ENCODE measurements at places on chromosomes 1 and 21. TPM values are rescaled to one million over a fixed set of nuclear protein-coding genes. Genes with fewer than 3 reads are reported as not detected.

The SPRR2D gene
- not detected for total RNA-seq

DNA sequence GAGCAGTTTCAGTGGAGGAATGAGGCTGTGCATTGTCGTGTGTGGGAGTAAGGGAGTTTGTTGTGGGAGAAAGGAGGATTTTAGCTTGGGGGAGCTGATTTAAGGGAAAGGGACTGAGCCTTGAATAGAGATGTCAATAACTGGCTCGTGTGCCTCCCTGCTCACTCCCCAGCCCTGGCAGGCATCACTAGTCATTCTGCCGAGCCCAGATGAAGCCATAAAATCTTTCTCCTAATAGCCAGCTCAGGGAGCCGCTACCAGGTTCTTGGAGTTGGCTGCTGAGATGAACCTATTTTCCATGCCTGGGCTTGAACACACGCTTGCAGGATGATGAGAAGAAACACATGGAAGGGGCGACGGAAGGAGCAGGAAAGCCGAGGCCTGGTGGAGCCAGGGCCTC lies 65.0 kb upstream of the POU3F1 start:
- H3K4me1 ChIP-seq, result no peaks in the 10 kb centered on the region
- no peaks in the 10 kb centered on the region for H3K27me3 ChIP-seq
- H3K36me3 ChIP-seq, result no peaks in the 10 kb centered on the region
- no peak overlapping the region for H3K27ac ChIP-seq
- no peak for DNase-seq

- peaks cover 13% of the 10 kb centered on the region for H3K4me1 ChIP-seq
- H3K27me3 ChIP-seq, result no peaks in the 10 kb centered on the region
- H3K27ac ChIP-seq, result peak overlapping the region; percentile 73
- no peak overlapping the region for H3K4me3 ChIP-seq
- DNase-seq, result no peak
- H3K36me3 ChIP-seq, result no peaks in the 10 kb centered on the region
Observed at GRCh38 chr1:100597061-100597741, 59.3 kb downstream of the GPR88 start.

- H3K27me3 ChIP-seq, result peaks cover 7% of the 10 kb centered on the region
- no peak overlapping the region for H3K27ac ChIP-seq
- DNase-seq, result no peak
- no peak overlapping the region for H3K4me3 ChIP-seq
- no peaks in the 10 kb centered on the region for H3K36me3 ChIP-seq
- no peaks in the 10 kb centered on the region for H3K4me1 ChIP-seq
Observed at GRCh38 chr1:116769104-116769452, 14.8 kb downstream of the CD2 start.

DNA sequence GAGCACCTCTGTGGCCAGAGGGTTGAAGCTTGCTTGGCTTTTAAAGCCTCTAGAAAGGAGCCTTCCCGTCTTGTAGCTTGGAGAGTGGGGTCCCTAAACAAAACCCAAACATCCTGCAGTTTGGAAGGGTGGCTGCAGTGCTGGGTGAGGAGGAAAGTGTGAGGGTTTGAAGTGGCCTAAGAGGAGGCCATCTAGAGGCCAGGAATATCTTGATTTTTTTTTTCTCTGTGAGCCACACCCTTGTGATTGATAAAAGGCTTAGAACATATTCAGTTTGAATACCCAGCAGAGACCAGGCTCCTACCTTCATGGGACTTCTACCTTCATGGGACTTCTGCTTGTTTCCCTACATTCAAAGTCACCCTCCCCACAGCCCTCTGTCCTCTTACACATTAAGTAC lies 37.3 kb upstream of the PIGV start:
- H3K4me3 ChIP-seq, result no peak overlapping the region
- H3K4me1 ChIP-seq, result no peaks in the 10 kb centered on the region
- DNase-seq, result no peak
- H3K36me3 ChIP-seq, result peaks cover 16% of the 10 kb centered on the region
- H3K27me3 ChIP-seq, result no peaks in the 10 kb centered on the region

DNA sequence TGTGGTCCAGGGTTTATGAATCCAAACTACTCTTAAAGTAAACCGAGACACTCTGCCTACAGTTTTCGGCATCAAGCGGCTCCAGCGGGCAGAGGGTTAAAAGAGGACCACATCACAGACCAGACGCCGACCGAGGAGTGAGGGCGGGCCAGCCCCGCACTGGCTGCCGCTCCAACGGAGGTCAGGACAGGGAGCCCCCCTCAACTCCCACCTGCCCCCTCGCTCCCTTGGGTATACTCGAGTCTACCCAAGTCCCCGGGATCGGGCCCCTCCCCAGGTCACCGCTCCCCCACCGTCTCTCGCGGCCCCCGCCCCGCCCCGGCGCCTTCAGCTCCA lies 312 bp downstream of the ARNT start:
- H3K4me1 ChIP-seq, result peaks cover 10% of the 10 kb centered on the region
- H3K27ac ChIP-seq, result peak overlapping the region; percentile 81
- no peaks in the 10 kb centered on the region for H3K27me3 ChIP-seq
- H3K36me3 ChIP-seq, result no peaks in the 10 kb centered on the region

- H3K4me3 ChIP-seq, result no peak overlapping the region
- DNase-seq, result no peak
- peaks cover 6% of the 10 kb centered on the region for H3K4me1 ChIP-seq
- H3K27me3 ChIP-seq, result no peaks in the 10 kb centered on the region
- H3K36me3 ChIP-seq, result no peaks in the 10 kb centered on the region
Observed at GRCh38 chr1:91793189-91793588, 92.8 kb downstream of the TGFBR3 start.

GRCh38 chr1:93816970-93817678 lies 61.9 kb downstream of the DNTTIP2 start:
- no peaks in the 10 kb centered on the region for H3K36me3 ChIP-seq
- peak; percentile 96 for DNase-seq
- no peak overlapping the region for H3K4me3 ChIP-seq
- H3K4me1 ChIP-seq, result peaks cover 6% of the 10 kb centered on the region
- peaks cover 8% of the 10 kb centered on the region for H3K27me3 ChIP-seq

GRCh38 chr1:71651214-71651613 lies 570.4 kb upstream of the ZRANB2 start:
- no peak for DNase-seq
- no peak overlapping the region for H3K4me3 ChIP-seq
- H3K4me1 ChIP-seq, result no peaks in the 10 kb centered on the region
- no peaks in the 10 kb centered on the region for H3K36me3 ChIP-seq
- H3K27ac ChIP-seq, result no peak overlapping the region

DNA sequence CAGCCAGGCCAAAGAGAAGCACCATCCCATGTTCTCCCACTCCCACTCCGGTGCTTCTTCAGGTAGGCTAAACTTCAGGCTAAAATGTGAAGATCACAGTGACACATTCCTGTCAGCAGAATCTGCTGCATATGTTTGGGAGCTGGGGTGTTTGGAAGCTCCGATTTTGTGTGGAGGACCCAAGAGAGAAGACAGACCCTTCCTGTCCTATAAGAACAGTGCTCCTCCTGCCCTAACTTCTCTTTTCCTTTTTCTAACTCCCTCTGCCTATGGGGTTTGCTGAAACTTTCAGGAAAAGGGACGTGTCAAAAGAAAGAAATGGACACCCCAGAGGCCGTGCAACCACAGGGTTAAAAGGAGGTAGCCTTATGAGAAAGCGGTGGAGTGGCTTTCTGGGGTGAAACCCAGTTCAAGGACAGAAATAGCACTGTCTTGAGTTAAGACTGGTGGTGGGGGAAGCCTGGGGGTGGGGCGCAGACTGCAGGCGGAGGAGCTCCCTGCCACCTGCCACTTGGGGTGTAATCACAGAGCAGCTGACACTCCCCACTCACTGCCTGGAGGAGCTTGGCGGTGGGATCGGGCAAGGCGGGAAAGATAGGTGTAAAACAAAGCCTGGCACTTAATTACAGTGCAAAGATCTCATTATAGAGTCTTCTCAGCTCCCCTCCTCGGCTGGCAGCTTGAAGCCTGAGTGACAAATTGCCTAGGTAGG lies 645 bp upstream of the TLR5 start:
- H3K27ac ChIP-seq, result peak overlapping the region; percentile 91
- H3K36me3 ChIP-seq, result no peaks in the 10 kb centered on the region
- peak; percentile 71 for DNase-seq
- peak overlapping the region; percentile 31 for H3K4me3 ChIP-seq
- no peaks in the 10 kb centered on the region for H3K27me3 ChIP-seq
- peaks cover 26% of the 10 kb centered on the region for H3K4me1 ChIP-seq

The CRNN gene
- total RNA-seq, result not detected

The LCK gene
- total RNA-seq, result 0.18 TPM

The POU3F1 gene
- 0.30 TPM for total RNA-seq

The OR6N1 gene
- not detected for total RNA-seq

GRCh38 chr1:243849421-243850201 lies 432 bp downstream of the AKT3 start:
- H3K27ac ChIP-seq, result peak overlapping the region; percentile 95
- no peaks in the 10 kb centered on the region for H3K36me3 ChIP-seq
- H3K4me3 ChIP-seq, result peak overlapping the region; percentile 97
- peaks cover 6% of the 10 kb centered on the region for H3K27me3 ChIP-seq
- DNase-seq, result no peak

The CALML6 gene
- total RNA-seq, result 0.63 TPM

- no peak for DNase-seq
- H3K27ac ChIP-seq, result no peak overlapping the region
- no peak overlapping the region for H3K4me3 ChIP-seq
- peaks cover 18% of the 10 kb centered on the region for H3K36me3 ChIP-seq
- no peaks in the 10 kb centered on the region for H3K27me3 ChIP-seq
Observed at GRCh38 chr21:45991606-45992300, 10.2 kb downstream of the COL6A1 start.

DNA sequence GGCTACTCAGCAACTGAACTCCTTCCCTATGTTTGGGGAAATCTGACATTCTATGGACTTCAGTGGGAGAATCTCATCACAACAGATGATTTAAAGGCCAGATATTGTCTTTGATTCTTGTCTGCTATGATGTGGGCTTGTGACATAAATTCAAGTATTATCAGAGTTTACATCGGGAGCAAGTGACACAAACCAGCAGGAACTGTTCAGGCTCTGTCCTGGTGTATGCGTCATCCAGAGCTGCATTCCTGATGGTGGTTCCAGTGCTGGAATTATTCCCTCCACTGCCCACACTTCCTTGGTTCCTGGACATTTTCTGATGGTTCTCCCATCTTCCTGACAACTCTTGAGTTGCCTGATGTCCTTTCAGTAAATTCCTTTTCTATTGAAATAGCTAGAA lies 10.8 kb upstream of the LSM10 start:
- peak; percentile 35 for DNase-seq
- no peak overlapping the region for H3K27ac ChIP-seq
- no peaks in the 10 kb centered on the region for H3K27me3 ChIP-seq
- no peak overlapping the region for H3K4me3 ChIP-seq
- H3K4me1 ChIP-seq, result no peaks in the 10 kb centered on the region

The OR2L3 gene
- not detected for total RNA-seq

Data from cardiac muscle cell (in vitro differentiated cells and primary cell).